Putamen (tissue), 1 donor: ENCODE measurements at places on chromosomes 11 and 22.

GRCh38 chr22:20840646-20841371 lies 17.8 kb downstream of the PI4KA start:
- no peak for DNase-seq

GRCh38 chr11:58626934-58627483 lies 4.5 kb downstream of the CNTF start:
- no peak for DNase-seq

DNA sequence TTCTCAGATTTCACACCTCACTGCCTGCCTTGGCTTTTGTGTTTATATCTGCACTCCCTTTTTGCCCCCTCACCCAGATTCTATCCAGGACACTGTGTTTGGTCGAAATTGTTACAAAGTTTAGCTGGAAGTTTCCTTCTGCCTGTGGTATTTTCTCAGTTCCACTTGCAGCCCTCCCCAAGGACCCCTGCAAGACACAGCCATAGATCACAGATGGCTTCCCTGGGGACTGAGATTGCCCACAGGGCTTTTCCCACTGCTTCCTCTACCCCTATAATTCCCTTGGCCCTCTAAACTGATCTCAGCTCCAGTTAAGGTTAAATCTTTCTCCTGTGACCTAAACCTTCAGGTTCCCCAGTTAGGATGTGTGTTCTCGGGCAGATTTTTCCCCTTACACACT lies 146.1 kb upstream of the C11orf87 start:
- no peak for DNase-seq

GRCh38 chr11:48107188-48107704 lies 109.4 kb upstream of the OR4B1 start:
- no peak for DNase-seq

DNA sequence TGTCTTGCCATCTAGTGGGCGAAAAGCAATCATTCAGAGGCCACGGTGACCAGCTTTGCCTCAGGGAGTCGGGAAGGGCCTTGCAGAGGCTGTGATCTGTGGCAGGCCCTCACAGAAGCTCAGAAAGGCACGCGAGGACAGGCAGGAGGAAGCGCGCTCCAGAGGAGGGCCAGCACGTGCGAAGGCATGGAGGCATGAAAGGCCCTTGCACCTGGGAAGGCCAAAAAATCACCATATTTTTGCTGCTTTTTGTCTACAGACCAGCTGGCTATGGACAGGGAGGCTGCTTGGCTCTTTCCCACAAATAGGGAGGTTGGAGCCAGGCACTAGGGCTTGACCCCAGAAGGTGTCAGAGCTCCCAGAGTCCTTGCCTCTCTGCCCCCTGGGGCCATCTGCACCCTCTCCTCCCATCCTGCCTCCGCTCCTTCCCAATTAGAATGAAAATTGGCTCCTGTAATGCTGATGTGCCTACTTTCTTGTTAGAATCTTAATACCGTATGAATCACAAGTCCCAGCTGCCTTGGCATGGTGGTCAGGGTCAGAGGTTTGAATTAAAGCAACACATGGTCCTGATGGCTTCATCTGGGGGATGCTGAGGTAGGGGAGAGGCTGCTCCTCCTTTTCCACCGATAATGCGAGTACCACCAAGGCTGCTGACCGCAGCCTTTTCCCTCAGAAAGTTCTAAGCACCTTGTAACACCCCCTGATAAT lies 69.1 kb downstream of the FEZ1 start:
- no peak for DNase-seq

GRCh38 chr11:112722148-112722547 lies 239.1 kb upstream of the NCAM1 start:
- no peak for DNase-seq

GRCh38 chr11:113881856-113882255 lies 6.5 kb upstream of the USP28 start:
- DNase-seq = no peak
